ENCODE measurements at places on chromosomes 6 and 20.

GRCh38 chr6:139763468-139764210, 389.2 kb upstream of the CITED2 start:
- DNase-seq = no peak

DNA sequence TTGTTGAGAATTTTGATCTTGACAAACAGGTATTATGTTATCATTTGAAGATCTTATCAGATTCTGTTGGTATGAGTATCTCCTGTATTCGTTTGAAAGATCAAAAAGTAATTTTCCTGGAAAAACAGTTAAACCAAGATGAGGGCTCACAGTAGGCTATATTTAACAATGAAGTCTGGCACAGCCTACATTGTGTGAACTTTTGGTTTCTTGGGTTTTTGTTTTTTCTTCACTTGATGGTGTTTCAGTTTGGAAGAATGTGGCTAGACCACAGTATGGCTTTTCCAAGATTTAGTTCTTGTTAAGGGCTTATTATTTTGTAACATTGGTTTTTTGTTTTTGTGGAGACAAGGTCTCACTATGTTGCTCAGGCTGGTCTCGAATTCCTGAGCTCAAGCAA, 306.4 kb downstream of the CDKAL1 start:
- no peak for DNase-seq

DNA sequence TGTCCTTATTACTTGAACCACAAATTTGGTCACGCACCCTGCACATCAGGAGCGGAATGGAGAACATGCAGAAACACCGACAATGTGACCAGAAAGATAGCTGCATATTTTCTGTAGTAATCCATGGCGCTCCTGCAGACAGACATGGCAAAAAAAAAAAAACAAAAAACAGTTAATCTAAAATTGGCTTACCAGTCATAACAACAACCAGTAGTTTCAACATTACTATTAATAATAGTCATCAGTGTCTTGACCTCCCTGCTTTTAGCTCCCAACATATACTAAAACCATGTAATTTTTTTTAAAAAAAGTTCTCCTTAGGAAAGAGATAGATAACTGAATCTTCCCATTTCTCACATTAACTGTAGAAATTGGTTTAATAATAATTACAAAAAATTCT, 6.8 kb downstream of the CGA start:
- no peak for DNase-seq

GRCh38 chr20:40359131-40359912, 329.7 kb downstream of the MAFB start:
- DNase-seq = no peak

- no peak for DNase-seq
Observed at GRCh38 chr6:55898342-55898741, 23.0 kb upstream of the BMP5 start.

DNA sequence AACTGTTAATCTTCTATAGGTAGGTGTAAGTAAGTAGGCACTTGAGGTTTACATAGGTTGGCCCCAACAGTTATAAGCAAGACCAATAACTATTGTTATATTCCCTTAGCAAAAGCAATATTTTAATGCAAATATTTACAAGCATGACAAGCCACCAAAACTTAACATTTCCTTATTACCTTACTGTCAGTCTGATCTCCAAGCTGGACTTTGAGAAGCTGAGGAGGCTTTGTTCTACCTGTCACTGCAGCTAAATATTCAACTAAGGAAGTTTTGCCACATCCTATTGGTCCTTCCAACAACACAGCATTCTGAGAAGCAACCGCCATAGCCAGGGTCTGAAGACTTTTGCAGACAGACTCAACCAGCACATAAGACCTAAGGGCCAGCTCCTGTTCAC, 29.6 kb downstream of the MDN1 start:
- DNase-seq = no peak

GRCh38 chr6:105326833-105327770, 75.8 kb downstream of the PREP start:
- DNase-seq = no peak

DNA sequence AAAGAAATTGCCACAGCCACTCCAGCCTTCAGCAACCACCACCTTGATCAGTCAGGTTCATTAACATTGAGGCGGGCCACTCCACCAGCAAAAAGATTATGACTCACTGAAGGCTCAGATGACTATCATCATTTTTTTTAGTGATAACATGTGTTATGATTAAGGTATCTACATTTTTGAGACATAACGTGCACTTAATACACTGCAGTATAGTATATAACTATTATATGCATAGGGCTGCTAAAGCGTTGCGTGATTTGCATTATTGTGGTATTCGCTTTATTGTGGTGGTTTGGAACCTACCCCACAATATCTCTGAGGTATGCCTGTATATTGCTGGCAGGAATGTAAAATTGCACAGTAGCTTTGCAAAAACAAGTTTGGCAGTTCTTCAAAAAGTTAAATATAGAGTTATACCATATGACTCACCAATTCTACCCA, 6.8 kb upstream of the RIPK1 start:
- DNase-seq = no peak

Data from CD8-positive, alpha-beta memory T cell (primary cell).